ENCODE measurements at places on chromosomes 6 and 20.

GRCh38 chr6:143675946-143676345 is 1.8 kb upstream of the PHACTR2 start:
- DNase-seq: no peak

DNA sequence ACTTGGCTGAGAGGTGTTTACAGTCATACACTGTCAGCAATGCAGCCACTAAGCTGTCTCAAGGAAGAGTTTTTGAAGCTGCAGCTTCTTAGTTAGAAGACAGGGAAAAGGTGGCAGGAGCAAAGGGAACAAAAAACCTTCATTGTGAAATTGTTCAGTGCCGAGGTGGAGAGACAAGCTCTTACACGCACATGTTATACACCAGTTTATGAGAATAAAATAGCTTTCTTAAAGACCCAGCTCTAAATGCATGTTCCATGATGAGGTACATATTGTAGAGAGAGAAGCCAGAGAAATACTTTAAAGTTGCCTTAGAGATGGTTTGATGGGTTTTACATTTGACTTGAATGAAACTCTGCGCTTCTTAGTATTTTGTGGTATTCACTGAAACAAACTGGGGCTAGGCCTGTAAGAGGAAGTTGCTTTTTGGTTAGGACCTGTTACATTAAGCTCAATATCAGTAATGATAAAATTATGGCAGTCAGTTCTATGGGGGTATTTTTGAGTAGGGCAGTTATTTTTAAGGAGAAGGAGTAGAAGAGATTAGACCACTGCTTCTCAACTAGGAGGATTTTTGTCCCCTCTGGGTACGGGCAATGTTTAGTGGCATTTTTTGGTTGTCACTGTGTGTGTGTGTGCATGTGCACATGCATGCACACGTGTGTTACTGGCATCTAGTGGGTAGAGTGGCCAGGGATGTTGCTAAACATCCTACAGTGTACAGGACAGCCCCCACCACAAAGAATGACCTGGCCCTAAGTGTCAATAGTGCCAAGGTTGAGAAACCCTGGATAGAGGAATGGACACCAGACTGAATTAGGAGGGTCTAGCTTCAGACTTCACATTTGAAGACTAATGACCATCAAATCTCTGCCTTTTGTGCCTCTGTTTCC is 9.8 kb downstream of the NEDD9 start:
- DNase-seq: no peak

- DNase-seq: no peak
Observed at GRCh38 chr6:6728169-6728941, 139.8 kb downstream of the LY86 start.

DNA sequence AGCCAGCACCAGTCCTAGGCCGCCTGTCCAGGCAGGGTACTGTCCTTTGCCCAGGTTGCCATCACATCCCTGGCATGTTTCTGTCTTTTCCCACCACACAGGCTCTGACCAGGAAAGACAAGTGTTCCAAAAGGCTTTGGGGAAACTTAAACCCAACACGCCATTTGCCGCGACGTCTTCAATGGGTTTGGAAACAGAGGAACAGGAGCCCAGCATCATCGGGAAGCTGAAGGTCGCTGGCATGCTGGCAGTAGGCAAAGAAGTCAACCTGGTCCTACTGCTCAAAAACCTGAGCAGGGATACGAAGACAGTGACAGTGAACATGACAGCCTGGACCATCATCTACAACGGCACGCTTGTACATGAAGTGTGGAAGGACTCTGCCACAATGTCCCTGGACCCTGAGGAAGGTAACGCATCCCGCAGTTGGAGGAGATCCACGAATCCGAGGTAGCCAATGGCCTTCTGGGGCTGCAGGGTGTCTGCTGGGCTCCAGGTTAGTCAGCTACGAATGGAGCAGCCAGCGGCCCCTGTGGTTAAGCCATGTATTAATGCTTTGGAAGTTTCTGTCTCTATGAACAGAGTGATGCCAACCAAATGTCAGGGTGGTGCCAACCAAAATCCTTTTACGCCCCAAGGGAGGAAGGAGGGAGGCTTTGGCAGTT is 36.2 kb downstream of the TGM3 start:
- DNase-seq: no peak

DNA sequence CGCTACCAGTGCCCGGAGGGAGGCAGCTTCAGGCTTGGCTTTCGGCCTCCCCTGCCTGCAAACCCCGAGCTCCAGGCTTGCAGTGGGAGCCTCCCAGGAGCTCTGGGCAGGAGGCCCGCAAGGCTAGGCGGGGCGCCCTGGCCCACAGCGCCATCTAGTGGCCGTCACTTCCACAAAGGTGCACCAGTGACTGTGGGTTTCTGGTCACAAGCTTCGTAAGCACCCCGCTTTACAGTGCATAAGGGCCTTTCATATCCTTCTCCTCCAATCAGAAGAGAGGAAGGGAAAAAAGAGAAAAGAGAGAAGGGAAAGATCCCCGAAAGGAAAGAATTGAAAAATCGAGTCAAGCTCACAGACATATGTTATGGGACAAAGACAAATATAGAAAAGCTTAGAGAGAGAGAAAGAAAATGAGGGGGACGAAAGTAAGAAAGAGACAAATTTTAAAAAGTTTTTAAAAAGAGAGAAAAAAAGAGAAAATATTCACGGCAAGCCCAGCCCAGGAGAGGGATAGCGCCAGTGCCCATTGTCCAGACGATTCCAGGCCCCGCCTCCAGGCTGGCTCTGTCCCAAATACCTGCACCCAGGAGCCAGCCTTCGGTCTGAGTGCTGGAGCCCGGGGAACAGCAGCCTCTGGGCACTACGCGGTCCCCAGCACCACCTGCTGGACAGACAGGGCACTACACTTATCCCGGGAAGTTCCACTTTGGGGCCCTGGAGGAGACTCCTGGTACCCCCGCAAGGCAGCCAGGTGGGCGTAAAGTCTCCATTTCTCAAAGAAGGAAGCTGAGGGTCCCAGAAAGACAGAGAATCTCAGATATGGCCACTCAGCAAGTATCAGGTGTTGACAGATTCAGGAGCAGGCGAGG is 207.1 kb downstream of the PREX1 start:
- DNase-seq: no peak

GRCh38 chr6:120938164-120938875 is 396.0 kb downstream of the TBC1D32 start:
- no peak for DNase-seq

DNA sequence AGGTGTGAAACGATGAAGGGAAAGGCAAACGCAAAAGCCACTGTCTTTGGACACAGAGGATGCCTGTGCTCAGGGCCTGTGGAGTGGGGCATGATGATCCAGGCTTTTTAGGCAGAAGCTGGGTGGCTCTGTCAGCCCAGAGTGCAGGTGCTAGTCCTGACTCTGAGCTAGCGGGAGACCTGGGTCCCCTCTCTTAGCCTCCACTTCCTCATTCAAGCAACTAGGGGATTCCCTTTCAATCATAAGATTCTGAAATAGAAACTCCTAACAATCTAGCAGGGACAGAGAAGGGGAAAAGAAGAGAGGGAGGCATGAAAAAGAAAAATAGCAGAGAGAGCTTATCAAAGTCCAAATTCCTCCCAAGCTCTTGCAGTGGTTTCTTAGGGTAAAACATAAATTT is 7.6 kb upstream of the HIVEP2 start:
- no peak for DNase-seq

DNA sequence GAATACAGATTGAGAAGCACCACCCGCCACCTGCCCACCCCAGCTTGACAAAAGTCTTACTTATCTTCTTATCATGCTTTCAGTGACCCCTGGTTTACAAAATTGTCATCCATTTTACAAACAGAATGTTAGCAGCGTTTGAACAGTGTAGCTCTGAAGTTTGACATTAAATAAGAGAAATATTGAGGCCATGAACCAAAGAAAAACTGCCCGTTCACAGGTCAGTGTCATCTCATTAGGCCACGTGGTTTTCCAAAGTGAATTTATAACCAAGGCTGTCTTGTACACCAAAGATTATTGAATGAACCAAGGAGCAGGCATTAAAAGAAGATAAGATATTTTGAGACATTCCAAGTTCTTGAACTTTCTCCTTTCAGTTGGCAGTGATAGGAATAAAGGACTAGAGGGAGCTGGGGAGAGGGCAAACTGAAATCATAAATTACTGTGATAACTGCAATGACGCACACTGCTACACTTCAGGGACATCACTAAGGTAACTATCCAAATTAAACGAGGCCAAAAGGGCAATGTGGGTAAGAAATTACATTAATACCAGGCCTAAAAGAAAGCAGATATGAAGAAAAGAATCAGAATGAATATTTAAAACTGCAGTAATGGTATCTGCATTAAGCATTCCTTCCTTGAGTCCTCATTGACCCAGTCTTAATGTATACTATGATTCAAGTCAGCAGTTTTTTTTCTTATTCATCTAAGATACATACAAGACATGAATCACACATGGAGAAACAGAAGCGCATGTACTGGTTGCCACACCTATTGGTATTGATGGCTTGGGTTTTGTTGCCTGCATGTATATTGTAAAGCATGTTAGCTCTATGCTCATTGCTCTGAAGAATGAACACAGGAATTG is 159.8 kb upstream of the ARG1 start:
- no peak for DNase-seq

GRCh38 chr20:37243076-37243936 is 18.3 kb downstream of the GHRH start:
- no peak for DNase-seq

DNA sequence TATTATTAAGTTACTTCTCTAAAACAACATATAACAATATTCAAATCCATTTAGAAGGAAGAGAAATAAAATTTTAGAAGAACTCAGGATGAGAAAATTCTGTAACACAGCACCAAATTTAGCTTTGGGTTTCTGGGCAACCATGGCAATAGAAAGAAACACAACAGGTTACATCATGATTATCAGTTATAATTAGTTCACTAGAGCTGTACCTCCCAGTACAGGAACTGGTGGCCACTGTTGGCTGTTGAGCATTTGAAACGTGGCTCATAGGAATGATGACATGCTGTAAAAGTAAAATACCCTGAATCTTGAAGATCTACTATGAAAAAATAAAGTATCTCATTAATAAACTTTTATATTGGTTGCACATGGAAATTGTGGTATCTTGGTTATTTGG is 23.7 kb upstream of the MAP3K4 start:
- no peak for DNase-seq

DNA sequence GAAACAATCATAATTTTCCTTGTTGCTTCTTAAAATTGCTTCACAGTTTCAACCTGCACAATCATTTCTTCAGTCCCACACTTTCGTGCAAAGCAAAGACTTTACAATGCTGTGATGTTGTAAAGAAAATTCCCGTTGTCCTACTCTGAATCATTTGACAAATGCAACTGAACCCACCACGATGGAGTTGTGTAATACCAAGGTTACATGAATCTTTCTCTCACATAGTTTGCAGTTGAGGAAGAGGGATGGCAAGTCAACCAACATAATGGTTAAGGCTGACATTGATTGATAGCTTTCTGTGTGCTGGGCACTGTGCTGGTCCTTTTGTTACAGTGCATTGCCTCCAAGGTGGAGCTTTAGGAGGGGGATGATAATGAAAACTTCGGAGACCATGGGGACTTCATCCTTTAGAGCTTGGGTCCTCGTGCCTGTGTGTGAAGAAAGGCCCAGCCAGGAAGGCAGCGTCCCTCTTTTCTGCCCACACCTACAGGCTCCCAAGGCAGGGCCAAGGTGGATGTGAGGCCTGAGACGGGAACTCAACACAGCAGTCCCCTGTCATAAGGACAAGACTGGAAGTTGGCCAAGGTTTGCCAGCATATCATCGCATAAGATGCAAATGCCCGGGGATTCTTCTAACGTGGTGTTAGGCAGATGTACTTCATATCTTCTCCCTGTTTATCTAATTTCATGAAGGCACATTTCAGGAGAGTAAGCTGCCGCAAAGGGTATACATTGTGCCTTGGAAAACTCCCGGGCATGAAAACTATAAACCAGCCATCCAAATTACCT is 96.9 kb downstream of the LY86 start:
- DNase-seq: no peak

DNA sequence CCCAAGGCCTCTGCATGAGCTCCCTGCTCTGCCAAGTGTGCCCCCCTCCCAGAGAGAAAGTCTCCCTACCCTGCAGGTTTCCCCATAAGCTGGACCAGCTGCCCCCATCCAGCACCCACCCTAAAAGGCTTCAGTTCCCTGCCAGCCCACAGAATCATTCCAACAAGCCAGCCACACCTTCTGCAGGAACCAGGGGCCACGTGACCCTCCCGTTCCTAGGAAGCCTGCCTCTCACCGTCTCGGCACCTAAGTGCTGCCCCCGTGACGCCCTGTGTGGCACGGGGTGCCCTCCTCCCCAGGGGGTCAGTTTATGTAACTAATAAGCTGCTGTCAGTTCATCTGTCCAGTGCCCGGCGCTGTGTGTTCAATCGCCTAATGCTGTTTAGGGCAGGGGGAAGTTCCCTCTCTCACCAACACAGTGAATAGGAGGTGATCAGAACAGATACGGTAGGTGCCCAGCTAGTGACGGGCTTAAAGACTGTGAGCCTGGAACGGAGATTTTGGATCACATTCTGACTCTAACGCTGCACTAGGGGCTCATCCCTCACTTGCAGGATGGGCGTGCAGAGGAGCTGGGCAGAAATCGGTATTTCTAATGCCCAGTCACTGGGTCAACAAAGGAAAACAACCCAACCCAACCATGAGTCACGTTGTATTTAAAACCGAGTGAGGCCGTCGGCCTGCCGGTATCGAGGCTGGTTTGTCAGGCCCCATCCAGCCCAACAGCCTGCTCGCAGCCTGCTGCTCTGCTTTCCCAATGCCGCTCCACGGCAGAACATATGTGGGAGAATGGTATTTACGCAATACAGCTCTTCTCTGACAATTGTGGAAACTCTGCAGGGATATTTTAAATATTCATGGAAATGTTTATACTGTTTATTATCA is 56.0 kb downstream of the RAMACL start:
- DNase-seq: no peak

DNA sequence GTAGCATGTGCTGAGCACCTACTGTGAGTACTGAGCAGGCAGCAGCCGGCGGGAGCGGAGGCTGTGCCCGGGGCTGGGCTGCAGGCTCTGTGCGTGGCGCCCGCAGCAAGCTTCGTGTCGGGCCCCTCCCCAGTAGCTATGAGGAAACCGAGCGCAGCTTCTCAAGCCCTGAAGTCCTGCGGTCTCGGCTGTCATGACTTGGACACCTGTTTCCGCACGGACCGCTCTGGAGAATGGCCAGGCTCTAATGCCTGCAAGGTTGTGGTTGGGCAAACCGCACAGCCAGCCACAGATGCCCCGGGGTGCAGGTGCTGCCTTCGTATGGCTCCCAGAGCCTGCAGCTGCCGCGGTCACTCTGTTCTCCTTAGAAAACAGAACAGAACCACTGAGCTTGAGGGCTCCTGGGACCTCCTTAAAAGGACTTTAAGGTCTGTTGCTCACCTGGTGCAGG is 33.7 kb downstream of the PYGB start:
- DNase-seq: no peak

DNA sequence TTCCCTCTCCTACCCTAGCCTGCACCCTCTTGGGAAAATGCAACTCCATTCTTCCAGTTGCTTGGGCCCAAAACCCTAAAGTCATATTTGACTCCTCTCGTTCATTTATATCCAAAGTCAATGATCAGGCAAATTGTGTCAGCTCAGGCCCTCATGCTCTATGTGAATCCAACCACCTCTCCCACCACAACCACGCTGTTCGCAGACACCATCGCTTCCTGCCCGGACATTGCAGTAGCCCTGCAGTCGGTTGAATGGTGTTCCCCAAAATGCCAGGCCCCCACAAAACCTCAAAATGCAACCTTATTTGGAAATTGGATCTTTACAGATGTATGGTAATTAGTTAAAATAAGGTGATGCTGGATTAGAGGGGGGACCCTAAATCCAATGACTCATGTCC is 98.3 kb downstream of the PREX1 start:
- no peak for DNase-seq
